ENCODE measurements at places on chromosomes 2 and 18.

- no peak for DNase-seq
These were observed 937 bp upstream of the LANCL1 start for GRCh38 chr2:210477496-210477895.

DNA sequence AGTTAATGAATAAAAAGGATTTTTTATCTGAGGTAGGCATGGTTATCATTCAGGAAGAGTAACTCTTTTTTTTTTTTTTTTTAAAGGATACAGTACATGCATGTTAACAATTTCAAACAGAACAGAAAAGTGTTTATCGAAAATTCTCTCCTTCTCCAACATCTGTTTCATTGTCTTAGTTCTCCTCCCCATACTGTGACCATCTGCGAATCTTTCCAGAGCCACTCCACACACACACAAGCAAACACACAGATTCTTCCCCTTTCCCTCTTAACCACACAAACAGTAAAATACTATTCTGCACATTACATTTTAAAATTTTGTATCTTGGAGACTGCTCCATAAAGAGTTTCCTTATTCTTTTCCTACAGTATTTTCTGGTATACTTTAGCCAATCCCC lies 38.0 kb downstream of the NPC1 start:
- no peak for DNase-seq

DNA sequence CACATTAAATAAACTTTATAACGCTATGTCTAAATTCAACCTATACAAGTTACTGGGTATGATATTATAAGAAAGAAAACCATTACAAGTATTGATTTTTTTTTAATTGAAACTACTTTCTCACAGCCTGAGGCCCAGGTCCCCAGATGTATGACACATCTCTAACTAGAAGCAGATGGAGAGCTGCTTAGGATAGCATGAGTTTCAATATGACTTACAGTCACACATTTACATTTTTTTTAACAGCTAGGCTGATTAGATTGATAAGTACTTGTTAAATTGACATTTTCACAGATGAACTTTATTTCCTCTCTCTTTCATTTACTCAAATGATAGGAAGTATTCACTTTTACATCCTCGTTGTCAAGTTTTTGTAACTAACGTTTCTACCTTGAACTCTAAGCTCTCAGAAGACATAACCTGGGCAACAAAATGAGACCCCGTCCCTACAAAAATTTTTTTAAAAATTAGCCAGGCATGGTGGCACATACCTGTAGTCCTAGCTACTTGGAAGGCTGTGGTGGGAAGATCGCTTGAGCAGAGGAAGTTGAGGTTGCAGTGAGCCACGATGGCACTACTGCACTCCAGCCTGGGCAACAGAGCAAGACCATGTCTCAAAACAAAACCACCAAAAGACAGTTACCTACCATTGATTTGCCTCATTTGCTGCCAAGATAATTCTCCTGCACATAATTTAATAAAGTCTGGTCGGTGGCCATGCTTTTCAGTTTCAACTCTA lies 52.4 kb downstream of the STK39 start:
- peak; percentile 38 for DNase-seq

DNA sequence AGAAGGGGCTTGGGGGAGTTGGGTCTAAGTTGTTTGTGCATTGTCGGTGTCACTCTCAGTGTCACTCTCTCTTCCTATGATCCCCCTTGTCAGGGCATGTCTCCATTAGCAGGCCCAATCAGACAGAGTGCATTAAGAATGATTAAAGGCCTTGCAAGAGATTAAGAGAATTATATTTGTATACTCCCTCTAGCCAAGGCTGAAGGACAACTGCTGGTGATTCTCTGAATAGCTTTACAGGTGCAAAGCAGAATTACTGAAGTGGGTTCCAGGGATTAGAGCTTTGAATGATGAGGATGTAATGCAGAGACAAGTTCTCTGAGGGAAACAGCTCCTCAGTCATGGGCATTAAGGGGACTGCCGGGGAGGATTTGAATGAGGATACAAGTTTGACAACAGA lies 104.8 kb upstream of the LGALSL start:
- DNase-seq: no peak

DNA sequence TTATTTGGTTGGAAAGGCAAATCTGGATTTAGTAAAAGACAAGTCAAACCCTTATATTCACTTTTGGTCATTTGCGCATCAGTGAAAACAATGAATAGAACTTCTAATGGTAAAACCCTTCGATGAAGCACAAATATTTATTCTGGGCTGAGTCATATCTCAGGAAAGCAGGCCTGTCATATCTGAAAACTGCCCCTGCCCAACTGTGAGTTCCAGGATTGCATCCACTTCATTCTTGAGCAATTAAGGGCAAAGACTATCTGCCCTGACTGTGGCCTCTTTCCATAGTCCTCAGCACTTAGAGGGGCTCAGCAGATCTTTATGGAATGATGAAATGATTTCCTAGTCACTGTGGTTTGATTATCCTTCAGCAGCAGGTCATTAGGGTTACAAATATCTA lies 795.2 kb upstream of the ID2 start:
- DNase-seq: no peak

DNA sequence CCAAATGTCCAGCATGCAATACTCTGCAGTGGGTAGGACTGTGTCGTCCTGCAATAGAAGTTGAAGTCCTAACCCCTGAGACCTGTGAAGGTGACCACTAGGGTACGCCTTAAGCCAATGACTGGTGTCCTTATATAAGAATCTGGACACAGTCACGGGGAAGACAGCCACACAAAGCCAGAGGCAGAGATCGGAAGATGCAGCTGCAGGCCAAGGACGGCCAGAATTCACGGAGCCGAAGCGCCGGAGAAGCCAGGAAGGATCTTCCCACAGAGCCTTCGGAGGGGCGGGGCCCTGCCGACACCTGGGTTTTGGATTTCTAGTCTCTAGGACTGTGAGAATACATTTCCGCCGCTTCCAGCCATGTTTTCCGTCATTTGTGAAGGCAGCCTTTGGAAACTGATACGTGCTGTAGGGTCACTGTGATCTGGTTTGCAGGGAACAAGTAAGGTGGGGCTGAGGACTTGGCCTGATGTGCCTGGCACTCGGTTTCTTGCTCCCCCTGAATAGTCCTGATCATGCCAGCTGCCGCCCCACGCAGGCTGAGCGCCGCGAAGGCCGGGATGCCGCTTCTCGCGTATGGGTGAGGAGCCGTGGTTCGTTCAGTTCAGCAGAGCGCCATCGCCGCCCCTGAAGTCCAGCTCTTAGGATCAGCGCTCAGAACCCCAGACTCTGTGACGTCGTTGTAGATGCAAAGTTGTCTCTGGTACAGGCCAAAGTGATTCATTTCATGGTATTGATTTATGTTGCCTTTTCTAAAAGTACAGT lies 38.7 kb downstream of the PTGR3 start:
- DNase-seq: no peak

- no peak for DNase-seq
These were observed 335.7 kb upstream of the HS6ST1 start for GRCh38 chr2:128654408-128654807.

DNA sequence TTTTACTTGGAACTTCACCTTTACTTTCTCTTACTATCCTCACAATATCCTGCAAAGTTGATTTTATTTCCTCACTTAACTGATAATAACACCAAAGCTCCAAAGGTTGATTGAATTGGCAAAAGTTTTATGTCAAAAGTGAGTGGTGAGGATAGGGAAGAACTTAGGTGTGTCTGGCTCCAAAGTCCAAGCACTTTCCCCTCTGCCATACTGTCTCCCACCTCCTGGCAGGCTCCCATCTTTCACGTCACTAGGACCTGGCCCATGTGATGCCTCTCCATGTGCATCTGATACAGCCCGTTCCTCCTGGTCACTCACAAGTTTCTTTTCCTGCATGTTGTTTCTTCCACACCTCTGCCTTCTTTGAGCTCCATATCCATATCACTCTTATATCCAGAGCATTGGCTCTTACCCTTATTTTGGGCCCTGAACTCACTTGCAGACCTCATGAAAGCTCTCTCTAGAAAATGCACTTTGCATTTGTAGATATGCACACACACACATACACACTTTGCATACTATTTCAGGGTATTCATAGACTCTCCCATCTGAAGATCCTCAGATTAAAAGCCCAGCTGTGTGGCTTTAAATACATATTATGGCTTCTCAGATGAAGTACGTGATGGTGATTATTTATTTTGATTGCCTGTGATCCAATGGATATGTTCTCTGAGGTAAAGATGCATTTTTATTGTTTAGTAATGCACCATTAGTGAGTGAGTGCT lies 12.3 kb downstream of the MEP1B start:
- DNase-seq: no peak

DNA sequence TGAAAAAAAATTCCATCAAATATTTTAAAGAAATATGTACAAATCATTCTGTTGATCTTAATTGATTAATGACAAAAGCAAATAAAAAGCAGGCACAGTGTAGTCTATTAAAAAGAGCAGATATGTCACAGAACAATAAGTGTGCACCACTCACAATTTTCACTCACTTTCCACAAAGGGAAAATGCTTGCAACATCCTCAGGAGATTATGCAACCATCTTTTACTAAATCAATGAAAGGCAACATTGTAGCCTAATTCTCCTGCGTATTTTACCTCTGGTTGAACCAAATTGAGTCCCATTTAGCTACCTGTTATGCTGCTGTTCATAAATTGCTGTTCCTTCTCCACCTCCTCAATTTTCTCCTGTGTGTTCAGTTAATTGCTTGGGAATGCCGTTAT lies 1346.8 kb upstream of the PIK3C3 start:
- DNase-seq: no peak

DNA sequence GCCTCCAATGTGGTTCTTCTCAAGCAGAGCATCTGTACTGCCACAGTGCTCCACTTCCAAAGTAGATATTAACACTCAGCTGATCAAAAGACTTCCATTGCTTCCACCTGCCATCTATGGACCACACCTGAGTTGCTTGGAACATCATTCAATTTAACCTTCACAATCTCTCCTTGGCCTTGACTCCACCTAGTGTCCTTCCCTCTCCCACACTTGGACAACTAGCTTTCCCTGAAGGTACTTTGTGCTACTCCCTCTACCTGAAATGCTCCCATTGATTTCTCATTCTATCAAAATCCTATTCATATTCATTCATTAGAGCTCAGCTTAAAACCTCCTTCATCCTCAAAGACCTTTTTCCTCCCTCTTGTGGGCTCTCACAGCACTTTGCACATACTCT lies 48.7 kb downstream of the SOWAHC start:
- no peak for DNase-seq

DNA sequence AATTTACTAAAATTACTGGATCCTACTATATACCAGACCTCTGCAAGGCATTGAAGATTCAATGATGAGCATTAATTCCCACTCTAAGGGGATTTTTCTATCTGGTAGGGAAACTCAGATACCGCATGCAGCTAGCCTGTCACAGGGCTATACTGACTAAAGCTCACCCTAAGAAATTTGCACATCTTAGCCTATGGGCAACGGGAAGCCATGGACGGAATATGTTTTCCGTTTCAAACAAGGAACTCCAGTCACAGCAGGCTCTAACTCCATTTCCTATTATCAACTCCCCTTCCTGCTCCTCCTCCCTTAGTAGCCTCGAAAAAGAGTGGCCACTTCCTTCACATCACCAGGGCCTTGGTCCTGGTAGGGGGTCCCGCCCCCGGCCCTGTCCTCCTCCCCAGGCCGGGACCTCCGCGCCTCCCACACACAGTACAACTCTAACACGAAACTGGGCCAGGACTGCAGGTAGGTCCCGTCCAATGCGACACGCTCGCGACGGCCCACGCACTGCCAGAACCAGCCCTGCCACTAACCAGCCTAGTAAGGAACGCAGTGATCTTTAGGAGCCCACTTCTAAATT lies 659 bp upstream of the COX5B start:
- DNase-seq: no peak

GRCh38 chr2:172107690-172108586 lies 5.2 kb upstream of the DLX2 start:
- no peak for DNase-seq

DNA sequence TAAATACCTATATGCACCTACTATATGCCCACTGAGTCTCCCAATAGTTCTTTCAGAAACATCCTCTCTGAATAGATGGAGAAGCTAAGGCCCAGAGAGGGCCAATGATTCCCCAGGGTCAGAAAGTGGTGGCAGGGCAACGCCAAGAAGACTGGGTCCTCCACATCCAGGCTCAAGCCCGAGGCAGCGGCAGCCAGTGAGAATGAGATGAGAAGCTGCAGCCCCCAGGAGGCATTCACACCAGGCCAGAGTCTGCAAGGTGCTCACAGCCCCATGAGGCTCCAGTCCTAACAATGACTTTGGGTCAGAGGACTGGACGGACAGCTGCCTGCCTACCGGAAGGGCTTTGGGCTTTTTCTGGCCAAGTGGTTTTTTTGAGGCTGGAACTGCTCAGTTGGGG lies 3.5 kb downstream of the TEX261 start:
- DNase-seq: no peak

- peak; percentile 28 for DNase-seq
These were observed 30.3 kb downstream of the TANC1 start for GRCh38 chr2:158998551-158999248.

DNA sequence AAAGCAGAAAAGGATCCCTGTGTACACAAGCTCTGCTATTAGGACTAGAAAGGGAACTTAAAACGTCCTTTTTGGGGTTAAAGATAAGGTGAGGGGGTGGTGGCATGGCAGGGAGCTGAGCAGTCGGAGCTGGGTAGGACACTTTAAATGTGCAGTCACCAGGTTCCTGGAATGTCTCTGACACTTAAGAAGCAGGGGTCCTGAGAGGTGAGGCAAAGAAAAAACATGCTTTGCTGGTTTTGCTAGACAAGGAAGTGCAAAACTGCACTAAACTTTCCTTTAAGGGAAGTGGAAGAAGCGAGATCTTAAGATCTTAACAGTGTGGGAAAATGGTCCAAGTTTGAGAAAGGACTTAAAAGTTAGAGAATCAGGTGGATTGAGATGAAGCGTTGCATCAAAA lies 99.5 kb upstream of the MAP3K20 start:
- DNase-seq: no peak

DNA sequence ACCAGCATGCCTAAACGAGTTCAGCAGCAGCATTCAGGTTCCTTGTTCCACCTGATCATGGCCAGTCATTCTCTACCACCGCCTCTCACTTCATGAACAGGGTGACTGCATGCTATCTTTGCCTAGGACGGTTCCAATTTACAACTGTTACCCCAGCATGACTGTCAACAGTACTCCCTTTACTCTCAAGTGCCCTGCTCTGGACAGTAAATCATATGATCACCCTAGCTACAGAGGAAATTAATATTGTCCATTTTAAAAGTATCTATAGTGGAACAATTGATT lies 25.7 kb downstream of the MGAT4A start:
- no peak for DNase-seq

- no peak for DNase-seq
These were observed 4.0 kb upstream of the SLC11A1 start for GRCh38 chr2:218378053-218378452.

Data from NAMALWA (cell line).